Spinal cord (tissue), 10 donors: ENCODE measurements at places on chromosomes 3 and 15. TPM values are rescaled to one million over a fixed set of nuclear protein-coding genes. Genes with fewer than 3 reads are reported as not detected.

The ADAMTSL3 gene
- total RNA-seq = 25.2 TPM

The ZNF385D gene
- total RNA-seq = 6.2 TPM

The COLQ gene
- 10.5 TPM for total RNA-seq

The ARPP21 gene
- total RNA-seq = 27.8 TPM

The CLDN16 gene
- total RNA-seq = 0.50 TPM

The SLC2A2 gene
- 0.28 TPM for total RNA-seq

The UCN2 gene
- total RNA-seq = not detected

The FAM3D gene
- total RNA-seq = 0.20 TPM

The KPNA1 gene
- 35.5 TPM for total RNA-seq

The SHF gene
- 29.1 TPM for total RNA-seq

The IL5RA gene
- 9.4 TPM for total RNA-seq

The CYB561D2 gene
- total RNA-seq = 15.5 TPM

The AMT gene
- total RNA-seq = 16.4 TPM

The ZNF774 gene
- total RNA-seq = 6.6 TPM

The ARL14 gene
- not detected for total RNA-seq

The EBLN2 gene
- total RNA-seq = 8.5 TPM

The CLRN1 gene
- total RNA-seq = not detected

The NBEAL2 gene
- total RNA-seq = 10.2 TPM

The ST3GAL6 gene
- 14.2 TPM for total RNA-seq

The TBC1D2B gene
- total RNA-seq = 29.2 TPM

The MEX3B gene
- total RNA-seq = 8.8 TPM

The RBP2 gene
- total RNA-seq = not detected

The HACD2 gene
- 22.9 TPM for total RNA-seq

The PLA2G4D gene
- total RNA-seq = 0.10 TPM

The PLSCR5 gene
- 2.9 TPM for total RNA-seq

The CLEC3B gene
- total RNA-seq = 101 TPM

The NTRK3 gene
- total RNA-seq = 49.5 TPM

The AP3B2 gene
- 36.4 TPM for total RNA-seq

The CPLX3 gene
- total RNA-seq = 0.20 TPM
